Mucosa of gallbladder (tissue), 1 donor: ENCODE measurements at places on chromosomes 11 and 22. TPM values are rescaled to one million over a fixed set of nuclear protein-coding genes. Genes with fewer than 3 reads are reported as not detected.

Gene RAB30
- total RNA-seq = 13.6 TPM

GRCh38 chr22:26162926-26163325 is 6.3 kb upstream of the SEZ6L start:
- DNase-seq = no peak

- DNase-seq = no peak
Observed at GRCh38 chr22:32044477-32044876, 1.4 kb downstream of the SLC5A1 start.

GRCh38 chr11:133399855-133400625 is 132.3 kb downstream of the OPCML start:
- DNase-seq = no peak

DNA sequence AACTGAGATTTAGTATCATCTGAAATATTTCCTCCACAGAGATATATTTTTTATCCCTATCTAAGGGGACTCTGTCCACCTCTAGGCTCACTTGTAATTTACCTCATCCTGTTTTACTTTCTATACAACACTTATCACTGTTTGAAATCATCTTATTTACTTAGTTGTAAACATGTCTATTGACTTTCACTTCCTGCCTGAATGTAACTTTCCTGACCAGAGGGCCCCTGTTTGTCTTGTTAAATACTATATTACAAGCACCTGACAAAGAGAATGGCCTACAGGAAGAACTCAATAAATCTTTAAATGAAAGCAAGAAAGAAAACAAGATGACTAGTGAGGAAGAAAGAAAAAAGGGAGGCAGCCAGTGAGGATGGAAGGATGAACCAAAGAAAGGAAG is 1727.5 kb downstream of the LRRC4C start:
- DNase-seq = no peak

Gene DNAJC24
- total RNA-seq = 11.8 TPM

- DNase-seq = no peak
Observed at GRCh38 chr22:36918586-36919284, 5.3 kb downstream of the CSF2RB start.

- no peak for DNase-seq
Observed at GRCh38 chr11:17540807-17541206, 3.4 kb downstream of the USH1C start.
